ENCODE measurements at places on chromosomes 16 and 17. TPM values are rescaled to one million over a fixed set of nuclear protein-coding genes. Genes with fewer than 3 reads are reported as not detected.

- DNase-seq = no peak
Measured at GRCh38 chr16:88393034-88393433, 10.3 kb downstream of the ZNF469 start.

- peak; percentile 88 for DNase-seq
Measured at GRCh38 chr16:66262253-66263167, 104.0 kb upstream of the CDH5 start.

The PYDC1 gene
- total RNA-seq = not detected

DNA sequence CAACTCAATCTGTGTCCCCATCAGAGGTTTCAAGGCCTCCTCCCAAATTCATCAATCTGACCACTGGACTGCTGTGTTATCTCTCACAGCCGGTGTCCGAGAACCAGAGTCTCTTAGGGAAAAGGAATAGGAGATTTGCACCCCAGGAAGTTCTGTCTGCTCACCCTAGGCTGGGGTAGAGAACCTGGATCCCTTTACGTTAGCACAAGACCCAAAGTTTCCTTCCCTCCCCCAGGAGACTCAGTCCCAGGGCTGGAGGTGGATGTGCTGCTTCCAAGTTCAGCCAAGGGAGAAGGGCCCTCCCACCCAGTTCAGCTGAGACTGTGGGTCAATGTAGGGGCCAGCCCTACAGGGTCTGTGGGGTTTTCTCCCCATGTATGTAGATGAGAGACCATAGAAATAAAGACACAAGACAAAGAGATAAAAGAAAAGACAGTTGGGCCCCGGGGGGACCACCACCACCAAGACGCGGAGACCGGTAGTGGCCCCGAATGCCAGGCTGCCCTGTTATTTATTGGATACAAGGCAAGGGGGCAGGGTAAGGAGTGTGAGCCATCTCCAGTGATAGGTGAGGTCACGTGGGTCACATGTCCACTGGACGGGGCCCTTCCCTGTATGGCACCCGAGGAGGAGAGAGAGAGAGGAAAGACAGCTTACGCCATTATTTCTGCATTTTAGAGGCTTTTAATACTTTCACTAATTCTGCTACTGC lies 22.7 kb upstream of the OR1F1 start:
- DNase-seq = no peak

The SPEM3 gene
- not detected for total RNA-seq

DNA sequence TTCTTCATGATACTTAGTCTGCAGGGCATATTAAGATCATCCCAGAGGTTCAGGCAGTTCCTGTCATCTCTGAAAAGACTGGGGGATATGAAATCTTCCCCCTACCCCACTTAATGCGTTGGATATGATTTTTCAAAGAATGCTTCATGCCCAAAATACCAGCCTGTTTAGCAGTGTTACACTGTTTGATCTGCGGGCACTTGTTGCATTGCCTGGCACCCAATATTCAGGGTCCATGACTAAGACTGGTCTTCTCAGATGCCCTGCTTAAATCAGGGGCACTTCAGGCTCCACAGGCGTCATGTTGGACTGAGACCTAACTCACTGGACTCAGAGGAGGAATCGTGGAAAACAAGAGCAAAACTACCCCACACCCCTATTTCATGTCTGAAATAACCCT lies 6.4 kb upstream of the RASL10B start:
- no peak for DNase-seq

GRCh38 chr17:1096215-1096614 lies 83.6 kb downstream of the ABR start:
- no peak for DNase-seq

DNA sequence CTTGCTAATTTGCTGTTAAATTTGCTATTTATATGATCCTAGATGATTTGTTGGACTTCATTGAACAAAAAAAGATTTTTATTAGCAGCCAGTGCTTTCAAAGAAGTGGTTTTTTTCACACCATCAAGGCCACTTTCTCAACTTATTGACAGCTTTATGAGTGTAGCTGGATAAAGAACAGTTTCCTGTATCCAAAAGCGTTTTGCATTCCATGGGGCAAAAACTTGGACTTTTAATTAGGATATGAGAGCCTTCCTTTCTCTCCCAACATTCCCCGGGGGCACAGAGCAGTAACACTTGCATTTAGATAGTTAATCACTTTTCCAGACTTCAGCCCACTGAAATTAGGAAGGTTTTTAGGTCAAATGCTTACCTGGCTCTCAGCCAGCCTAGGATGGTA lies 177.1 kb upstream of the ELAC2 start:
- DNase-seq = no peak

The CSNK2A2 gene
- total RNA-seq = 41.8 TPM

DNA sequence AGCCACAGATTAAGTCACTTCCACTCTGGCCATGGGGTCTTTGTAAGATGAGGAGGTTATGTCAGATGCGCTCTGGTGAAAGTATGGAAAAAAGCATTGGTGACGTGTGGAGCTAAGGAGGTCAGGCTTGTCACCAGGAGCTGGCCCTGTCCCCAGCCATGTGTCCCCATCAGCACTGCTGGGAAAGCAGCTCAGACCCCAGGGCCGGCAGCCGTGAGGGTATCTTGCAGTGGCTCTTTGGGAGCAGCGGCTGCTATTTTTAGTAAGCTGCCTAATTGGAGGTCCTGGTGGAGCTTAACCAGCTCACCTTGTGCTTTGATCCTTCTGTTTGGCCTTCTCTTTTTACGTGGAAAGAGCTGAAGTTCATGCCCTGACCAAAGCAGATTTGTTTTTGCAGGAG lies 60.9 kb downstream of the MPRIP start:
- DNase-seq = no peak

DNA sequence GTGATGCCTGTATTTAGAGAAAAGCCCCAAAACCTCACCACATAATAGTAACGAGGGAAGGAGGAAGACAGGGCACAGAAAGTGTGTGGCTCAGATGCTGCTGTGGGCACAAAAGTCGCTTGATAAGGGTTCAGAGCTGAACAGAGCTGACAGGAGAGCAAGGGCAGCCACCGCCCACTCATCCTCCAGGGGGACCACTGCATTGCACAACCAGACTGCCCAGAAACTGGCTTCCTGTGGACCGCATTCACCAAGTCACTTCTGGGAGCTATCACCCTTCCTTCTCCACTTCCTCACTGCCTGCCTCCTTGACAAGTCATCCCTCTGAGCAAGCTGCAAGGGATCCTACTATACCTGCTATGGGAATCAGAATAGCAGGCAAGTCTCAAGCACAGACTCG lies 512.4 kb upstream of the CDH11 start:
- no peak for DNase-seq

The MT3 gene
- total RNA-seq = not detected

DNA sequence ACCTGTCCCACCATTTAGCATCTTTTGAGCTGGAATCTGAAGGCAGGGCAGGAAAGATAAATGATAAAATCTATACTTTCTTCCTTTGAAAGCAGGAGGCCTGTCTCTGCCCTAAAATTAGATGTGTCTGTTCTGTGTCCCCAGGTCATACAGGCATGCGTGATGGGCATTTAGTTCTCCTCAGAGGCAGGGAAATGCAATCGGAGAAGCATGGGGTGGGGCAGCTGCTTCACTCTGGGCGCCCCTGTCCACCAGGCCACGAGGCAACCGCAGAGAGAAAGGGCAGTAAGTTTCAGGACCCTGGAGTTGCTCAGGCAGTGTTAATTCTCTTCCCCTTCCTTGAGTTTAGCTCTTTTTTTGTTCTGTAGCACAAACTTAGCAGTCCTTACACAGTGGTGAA lies 25.1 kb downstream of the CLUAP1 start:
- no peak for DNase-seq

- DNase-seq = no peak
Measured at GRCh38 chr16:53924331-53925106, 220.6 kb downstream of the FTO start.

The CACNG1 gene
- not detected for total RNA-seq

DNA sequence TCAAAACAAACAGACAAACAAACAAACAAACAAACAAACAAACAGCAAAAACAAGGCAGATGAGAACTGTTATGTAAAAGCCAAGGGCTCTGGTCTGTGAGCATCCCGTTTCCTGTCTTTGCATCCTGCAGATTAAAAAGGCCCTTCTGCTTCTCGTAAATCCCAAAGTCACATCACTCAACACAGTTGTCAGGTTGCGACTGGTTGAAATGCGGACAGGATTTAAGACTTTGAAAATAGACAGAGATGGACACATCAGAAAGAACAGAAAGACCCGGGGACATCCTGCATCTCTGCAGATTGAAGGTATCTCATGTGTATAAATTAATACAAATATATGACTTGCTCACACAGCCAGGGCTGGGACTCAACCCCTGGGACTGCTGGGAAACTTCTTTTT lies 18.2 kb upstream of the TMC7 start:
- no peak for DNase-seq

The CLEC19A gene
- total RNA-seq = not detected

DNA sequence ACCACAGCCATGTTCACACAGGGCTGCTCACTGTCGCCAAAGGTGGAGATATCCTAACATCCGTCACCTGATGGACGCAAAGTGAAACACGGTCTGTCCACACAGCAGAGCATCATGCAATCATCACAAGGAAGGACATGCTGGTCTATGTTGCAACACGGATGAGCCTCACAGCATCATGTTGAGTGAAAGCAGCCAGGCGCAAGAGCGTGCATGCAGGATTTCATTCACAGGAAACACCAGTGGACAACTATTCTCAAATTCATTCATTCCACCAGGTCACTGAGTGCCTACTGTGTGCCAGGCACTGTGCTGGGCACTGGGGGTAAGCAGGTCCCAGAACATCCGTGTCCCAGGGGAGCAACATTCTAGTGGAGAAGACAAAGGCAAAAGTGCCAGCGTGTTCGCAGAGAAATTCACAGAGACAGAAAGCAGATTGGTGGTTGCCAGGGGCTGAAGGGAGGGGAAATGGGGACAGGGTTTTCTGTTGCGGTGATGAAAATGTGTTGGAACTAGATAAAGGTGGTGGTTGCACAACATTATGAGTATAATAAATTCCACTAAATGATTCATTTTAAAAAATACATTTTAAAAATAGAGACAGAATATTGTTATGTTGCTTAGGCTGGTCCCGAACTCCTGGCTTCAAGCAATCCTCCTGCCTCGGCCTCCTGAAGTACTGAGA lies 22.7 kb upstream of the KCNJ12 start:
- peak; percentile 76 for DNase-seq

DNA sequence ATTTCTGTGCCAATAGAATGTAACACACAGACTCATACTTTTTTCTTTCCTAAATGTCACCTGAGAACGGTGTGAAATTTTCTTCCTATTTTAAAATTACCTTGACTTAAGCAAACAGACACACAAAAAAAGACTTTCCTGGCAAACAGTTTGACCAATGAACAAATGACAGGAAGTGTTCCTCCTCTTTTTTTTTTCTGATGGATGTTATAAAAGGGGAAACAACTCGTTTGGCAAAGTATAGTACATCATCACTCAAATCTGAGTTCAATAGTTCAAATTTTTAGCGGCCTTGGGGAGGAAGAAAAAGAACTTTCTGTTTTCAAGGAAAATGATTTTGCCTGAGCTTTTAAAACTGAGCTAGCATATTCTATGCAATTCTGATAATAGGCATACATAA lies 19.8 kb downstream of the HS3ST3A1 start:
- no peak for DNase-seq

DNA sequence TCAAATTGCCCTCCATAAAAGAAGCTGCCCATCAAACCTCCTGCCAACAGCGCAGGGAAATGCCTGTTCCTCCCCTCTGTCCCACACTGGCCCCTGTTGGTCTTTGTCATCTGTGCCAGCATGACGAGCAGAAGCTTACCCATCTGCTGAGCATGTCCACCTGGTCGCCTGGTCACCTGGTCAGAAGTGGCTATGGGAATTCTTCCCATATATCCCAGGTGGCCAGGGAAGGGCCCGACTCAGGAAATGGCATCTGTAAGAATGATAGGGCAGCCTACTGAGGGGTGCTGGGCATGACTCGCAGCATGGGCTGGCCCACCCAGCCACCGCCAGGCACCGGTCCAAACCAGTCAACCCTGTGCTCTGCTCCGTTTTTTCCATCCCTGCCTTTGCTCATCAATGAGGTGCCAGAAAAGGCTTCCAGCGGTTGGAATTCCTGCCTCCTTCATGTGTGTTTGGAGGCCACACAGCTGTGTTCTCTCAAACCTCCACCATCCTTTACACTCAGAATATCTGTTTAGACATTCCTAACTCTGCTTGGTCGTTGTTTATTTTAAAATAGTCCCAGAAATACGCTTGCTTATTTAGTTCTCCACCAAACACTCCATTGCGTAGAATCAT lies 145.2 kb downstream of the CLEC16A start:
- peak; percentile 72 for DNase-seq

The DOK4 gene
- total RNA-seq = 29.2 TPM

GRCh38 chr17:61385577-61386236 lies 13.9 kb upstream of the TBX2 start:
- no peak for DNase-seq

The TEX19 gene
- total RNA-seq = not detected

DNA sequence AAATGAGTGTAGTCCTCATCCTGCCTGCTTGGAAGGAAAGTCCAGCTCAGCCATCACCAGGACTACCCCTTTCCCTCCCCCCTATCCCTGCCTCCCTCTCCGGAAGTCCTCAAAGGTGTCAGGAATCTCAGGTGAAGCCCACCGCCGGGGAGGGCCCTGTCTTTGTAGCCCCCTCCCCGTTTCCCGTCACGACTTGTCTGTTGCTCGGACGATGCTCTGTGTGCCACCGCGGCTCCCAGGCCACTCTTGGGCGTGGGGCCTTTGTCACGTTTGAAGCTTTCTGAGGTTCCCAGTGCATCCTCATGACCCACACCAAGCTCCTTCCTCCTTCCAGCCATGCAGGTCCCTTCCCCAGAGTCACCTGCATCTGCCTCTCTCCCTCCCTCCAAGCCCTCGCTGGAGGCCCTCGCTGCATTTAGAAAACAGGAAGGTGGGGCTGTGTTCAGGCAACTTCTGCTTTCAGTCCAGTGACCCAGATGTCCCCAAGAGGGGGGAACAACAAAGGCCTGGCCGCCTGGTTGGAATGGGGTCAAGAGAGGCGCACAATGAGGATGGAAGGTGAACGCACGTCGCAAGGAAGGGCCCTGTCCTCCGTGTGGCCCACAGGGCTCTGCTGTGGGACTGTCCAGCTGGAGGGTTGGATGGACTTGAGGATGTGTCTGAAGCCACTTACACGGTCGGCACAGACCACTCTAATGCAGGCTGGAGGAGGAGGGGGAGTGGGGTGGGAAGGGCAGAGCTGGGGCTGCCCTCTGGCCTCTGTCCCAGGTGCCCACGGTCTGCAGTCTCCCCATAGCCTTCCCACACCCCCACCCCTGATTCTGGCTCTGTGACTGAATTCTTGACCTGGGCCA lies 59.9 kb downstream of the OR1D5 start:
- peak; percentile 83 for DNase-seq

The OR1E2 gene
- not detected for total RNA-seq

The BCO1 gene
- not detected for total RNA-seq

The HCRT gene
- total RNA-seq = not detected

Data from posterior vena cava (tissue), 2 donors.